ENCODE measurements at places on chromosomes 12 and 14.

- no peak for DNase-seq
Observed at GRCh38 chr12:42182394-42182793, 37.7 kb upstream of the GXYLT1 start.

GRCh38 chr14:54791001-54791400 is 111.6 kb downstream of the GCH1 start:
- no peak for DNase-seq

DNA sequence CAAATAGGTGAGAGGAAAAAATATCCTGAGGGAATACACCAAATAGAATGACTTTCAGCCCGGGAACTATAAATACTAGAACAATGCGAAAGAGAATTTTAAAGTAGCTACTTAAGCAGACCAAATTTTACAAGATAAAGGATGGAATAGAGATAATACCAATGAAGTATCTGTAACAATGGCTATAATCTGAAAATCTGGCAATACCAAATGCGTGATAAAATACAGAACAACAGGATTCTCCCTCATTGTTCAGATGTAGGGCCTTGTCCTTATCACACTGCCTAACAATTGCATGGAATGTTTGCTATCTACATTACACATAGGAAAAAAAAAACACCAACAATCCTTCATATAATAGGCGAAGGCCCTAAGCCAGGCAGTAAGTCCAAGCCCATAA is 815.4 kb upstream of the MDGA2 start:
- DNase-seq = no peak

DNA sequence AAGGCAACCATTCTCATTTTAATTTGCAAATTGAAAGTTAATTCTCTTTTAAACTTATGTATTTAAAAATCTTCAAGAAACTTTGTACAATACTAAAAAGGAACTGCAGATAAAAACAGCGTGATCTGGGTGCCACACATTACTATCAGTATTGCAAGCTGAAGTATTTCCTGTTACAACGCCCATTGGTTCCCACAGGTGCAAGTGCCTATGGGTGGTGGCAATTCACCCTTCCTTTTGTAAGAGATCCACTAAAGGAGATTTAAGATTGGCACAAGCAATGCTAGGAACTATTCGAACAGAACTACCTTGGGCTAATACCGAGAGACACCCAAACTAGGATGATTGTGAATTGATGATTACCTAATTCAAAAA is 13.2 kb downstream of the TAOK3 start:
- DNase-seq = no peak

DNA sequence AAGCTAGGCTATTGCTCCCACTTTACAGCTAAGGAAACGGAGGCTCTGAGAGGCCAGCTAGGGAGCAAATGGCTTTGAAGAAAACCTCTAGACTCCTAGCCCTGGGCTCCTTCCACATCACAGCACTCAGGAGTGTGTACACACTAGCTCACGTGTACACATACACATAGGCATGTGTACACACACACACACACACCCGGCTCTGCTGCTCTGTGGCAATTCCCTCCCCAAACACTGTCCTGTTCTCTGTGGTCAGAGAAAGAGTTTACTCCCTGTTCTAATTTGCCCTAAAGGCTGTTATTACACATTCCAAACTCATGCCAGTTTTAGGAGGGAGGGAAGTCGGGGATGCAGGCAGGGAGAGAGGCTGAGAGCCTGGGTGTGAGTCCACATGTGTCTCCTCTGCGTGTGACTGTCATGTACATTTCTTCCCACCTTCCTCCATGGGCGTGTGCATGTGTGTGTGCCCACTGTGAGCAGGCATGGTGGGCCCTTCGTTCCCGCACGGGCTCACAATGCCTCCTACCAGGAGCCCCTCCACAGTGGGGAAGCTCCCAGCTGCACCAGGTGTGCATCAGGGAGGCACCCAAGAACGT is 14.2 kb downstream of the TRPV4 start:
- DNase-seq = peak; percentile 8

GRCh38 chr14:38828183-38828827 is 274.7 kb downstream of the SEC23A start:
- DNase-seq = no peak

- DNase-seq = no peak
Observed at GRCh38 chr14:22981876-22982476, 375 bp downstream of the AJUBA start.

DNA sequence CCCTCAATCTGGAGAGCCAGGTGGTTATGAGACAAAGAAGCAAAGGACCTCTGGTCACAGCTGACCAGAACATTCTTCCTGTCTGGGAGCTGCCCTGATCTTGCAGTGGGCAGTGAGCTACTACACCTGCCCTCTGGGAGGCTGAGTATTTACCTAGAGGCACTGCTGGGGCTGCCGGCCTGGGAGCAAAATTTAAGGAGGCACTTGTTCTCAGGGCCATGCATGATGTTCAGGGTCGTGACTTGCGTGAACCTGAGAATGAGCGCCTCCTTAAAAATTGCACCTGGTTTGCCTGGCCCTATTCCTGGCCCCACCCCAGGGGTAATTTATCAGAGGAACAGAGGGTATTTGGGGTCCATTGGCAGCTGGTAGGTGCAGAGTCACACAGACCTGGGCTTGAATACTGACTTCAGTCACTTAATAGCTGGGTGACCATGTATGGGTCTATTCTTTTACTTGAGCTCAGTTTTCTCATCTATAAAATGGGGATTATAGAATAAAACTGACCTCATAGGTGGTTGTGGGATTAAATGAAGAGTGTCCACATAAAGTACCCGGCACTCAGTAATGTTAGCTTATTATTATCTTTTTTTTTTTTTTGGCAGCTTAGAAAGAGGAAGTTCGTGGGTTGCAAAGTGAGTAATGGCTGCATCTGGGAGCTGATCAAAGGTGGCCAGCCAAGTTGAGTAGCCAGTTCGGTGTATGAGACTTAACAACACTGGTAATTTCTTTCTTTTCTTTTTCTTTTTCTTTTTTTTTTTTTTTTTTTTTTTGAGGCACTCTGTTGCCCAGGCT is 107.4 kb upstream of the MED13L start:
- peak; percentile 2 for DNase-seq

- no peak for DNase-seq
Observed at GRCh38 chr14:56412468-56413434, 166.8 kb upstream of the TMEM260 start.

GRCh38 chr14:37970696-37971095 is 237.0 kb upstream of the SSTR1 start:
- no peak for DNase-seq

Data from NCI-H345 (cell line).